ENCODE measurements at places on chromosomes 7 and 10.

DNA sequence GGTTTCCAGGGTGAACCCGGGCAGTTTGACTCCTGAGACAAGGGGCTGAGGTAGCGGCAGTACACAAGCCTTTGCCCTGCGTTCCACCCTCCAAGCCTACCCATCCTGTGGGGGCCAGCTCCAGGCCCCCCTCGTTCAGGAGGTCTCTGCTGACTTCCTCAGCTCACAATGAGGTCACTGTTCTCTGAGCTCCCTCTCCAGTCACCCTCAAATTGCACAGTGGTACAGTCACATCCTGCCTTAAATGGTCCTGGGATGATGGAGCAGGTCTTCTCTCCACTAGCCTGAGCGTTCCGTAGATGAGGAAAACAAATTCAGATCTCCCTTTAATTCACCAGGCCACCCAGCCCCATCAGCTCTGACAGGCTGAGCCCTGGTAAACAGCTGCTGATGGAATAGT is 90.2 kb downstream of the SH3PXD2A start:
- DNase-seq = no peak

DNA sequence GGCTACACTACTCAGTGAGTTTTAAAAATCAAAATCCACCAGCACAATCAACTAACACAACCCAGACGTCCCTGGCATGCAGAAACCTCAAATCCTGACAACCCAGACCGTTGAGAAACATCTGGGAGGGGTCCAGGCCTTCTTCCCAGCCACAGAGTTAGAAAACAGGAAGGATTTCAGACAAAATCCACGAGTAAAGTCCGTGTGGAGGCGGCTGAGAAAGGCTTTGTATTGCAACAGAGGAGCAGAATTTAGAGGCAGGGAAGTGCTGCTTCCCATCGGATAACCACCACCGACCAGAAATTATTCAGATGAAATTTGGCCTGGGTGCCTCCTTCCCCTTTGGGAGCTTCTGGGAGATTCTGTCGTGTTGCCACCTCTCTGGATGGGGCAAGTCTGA is 61.5 kb downstream of the TNS3 start:
- DNase-seq = no peak

DNA sequence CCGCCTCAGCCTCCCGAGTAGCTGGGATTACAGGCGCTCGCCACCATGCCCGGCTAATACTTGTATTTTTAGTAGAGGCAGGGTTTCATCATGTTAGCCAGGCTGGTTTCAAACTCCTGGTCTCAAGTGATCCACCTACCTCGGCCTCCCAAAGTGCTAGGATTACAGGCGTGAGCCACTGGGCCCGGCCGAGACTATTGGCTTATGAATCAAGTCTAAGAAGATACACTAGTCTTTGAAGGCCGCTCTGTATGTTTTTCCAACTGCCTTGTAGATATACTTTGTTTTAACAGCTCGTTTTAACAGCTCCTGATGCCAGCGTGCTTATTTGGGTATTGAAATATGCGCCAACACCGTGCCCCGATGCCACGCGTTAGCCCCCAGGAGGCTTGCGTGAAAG is 136.4 kb upstream of the SH2B2 start:
- no peak for DNase-seq

- no peak for DNase-seq
Measured at GRCh38 chr10:104077247-104077646, 8.4 kb downstream of the COL17A1 start.

- DNase-seq = no peak
Measured at GRCh38 chr7:156703773-156704482, 63.4 kb downstream of the RNF32 start.
